ENCODE measurements at places on chromosomes 13 and 19.

GRCh38 chr19:39409208-39410016 is 2.8 kb downstream of the ZFP36 start:
- DNase-seq, result peak; percentile 87

- DNase-seq, result no peak
These were observed 80.3 kb upstream of the ARHGEF7 start for GRCh38 chr13:111034811-111035210.

DNA sequence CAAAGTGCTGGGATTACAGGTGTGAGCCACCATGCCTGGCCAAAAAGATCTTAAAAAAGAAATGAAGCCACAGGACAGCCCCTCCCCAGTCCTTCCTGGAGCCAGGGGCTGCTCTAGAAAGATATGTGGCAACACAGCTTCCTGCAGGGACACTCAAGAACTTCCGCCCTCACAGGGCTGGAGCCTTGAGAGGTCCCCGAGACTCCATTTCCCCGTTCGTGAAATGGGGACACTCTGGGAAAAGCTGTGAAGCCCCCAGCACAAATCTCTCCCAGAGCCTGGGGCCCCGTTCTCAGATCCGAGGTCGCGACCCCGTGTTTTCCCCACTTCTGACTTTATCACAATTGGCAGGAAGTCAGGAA is 2.5 kb upstream of the GPX4 start:
- no peak for DNase-seq

GRCh38 chr13:74891610-74892009 is 590.4 kb downstream of the TBC1D4 start:
- no peak for DNase-seq
